ENCODE measurements at places on chromosomes 7 and 10.

GRCh38 chr10:75408509-75408875 is 6.9 kb upstream of the ZNF503 start:
- DNase-seq = no peak
- H3K27ac ChIP-seq = peak overlapping the region; percentile 57
- H3K27me3 ChIP-seq = peaks cover 52% of the 10 kb centered on the region
- peaks cover 2% of the 10 kb centered on the region for H3K36me3 ChIP-seq
- peaks cover 21% of the 10 kb centered on the region for H3K4me1 ChIP-seq

DNA sequence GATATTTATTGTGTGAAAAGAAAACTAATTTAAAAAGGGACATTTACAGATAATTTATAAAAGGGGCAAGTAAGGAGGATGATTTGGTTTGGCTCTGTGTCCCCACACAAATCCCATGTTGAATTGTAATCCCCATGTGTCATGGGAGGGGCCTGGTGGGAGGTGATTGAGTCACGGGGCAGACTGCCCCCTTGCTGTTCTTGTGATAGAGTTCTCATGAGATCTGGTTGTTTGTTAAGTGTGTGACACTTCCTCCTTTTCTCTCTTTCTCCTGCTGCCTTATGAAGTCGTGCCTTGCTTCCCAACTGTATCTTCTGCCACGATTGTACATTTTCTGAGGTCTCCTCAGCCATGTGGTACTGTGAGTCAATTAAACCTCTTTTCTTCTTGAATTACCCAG is 171.0 kb upstream of the SEMA3E start:
- H3K4me3 ChIP-seq = no peak overlapping the region
- peaks cover 8% of the 10 kb centered on the region for H3K4me1 ChIP-seq
- no peaks in the 10 kb centered on the region for H3K27me3 ChIP-seq
- DNase-seq = no peak

GRCh38 chr7:81845744-81846241 is 75.9 kb upstream of the HGF start:
- no peak overlapping the region for H3K27ac ChIP-seq
- no peak for DNase-seq
- peaks cover 3% of the 10 kb centered on the region for H3K36me3 ChIP-seq
- H3K27me3 ChIP-seq = no peaks in the 10 kb centered on the region
- no peak overlapping the region for H3K4me3 ChIP-seq
- peaks cover 13% of the 10 kb centered on the region for H3K4me1 ChIP-seq

GRCh38 chr10:17684537-17684936 is 40.6 kb downstream of the STAM start:
- H3K36me3 ChIP-seq = peaks cover 7% of the 10 kb centered on the region
- no peak overlapping the region for H3K4me3 ChIP-seq
- no peak overlapping the region for H3K27ac ChIP-seq
- DNase-seq = no peak

- no peaks in the 10 kb centered on the region for H3K27me3 ChIP-seq
- H3K4me3 ChIP-seq = no peak overlapping the region
- H3K36me3 ChIP-seq = peaks cover 3% of the 10 kb centered on the region
- no peak overlapping the region for H3K27ac ChIP-seq
- DNase-seq = no peak
These were observed 396.0 kb downstream of the PHTF2 start for GRCh38 chr7:78194611-78195010.

- H3K4me1 ChIP-seq = no peaks in the 10 kb centered on the region
- no peak overlapping the region for H3K27ac ChIP-seq
- no peak overlapping the region for H3K4me3 ChIP-seq
- H3K27me3 ChIP-seq = no peaks in the 10 kb centered on the region
- peak; percentile 82 for DNase-seq
These were observed 205.2 kb upstream of the PPP2R2D start for GRCh38 chr10:131695496-131696165.

DNA sequence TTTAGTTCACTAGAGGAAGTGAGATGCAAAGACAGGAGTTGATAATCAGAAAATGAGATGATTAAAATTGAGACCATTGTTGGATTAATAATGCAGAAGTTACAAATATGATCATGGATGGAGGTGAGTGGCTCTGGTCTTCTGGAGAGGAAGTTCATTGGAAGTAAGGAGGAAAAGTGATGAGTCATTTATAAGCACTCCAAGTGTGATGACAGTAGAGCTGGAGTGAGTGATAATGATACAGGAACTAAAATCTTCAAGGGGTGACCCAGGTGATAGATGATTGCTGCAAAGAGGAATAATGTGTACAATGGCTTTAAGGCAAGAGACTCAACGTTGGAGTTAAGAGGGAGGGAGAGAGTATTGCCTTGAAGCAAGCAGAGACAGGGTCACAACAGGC is 20.7 kb downstream of the ZNF32 start:
- H3K4me1 ChIP-seq = peaks cover 6% of the 10 kb centered on the region
- no peak for DNase-seq
- H3K27ac ChIP-seq = no peak overlapping the region
- no peaks in the 10 kb centered on the region for H3K36me3 ChIP-seq

DNA sequence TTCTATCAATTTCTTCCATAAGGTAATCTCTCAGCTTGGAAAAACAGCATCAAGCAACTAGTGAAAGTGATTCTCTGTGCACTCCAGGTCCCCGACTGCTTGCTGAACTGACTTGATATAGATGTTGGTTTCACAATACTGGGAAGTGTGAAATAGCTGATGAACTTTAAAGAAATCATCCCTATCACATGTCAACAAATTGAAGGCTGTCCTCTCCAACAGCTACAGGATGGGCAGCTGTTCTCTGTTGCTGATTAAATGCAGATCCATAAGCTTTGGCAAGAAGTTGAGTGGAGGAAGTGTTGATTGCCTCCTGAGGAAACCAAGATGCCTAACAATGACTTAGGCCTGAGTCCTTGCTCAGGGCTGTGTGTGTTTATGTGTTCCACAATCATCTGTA is 130.4 kb upstream of the GDF10 start:
- H3K4me1 ChIP-seq = peaks cover 32% of the 10 kb centered on the region
- no peak overlapping the region for H3K4me3 ChIP-seq
- H3K36me3 ChIP-seq = no peaks in the 10 kb centered on the region
- no peak overlapping the region for H3K27ac ChIP-seq
- no peak for DNase-seq

GRCh38 chr10:62850646-62851045 is 34.5 kb upstream of the EGR2 start:
- H3K36me3 ChIP-seq = no peaks in the 10 kb centered on the region
- no peak overlapping the region for H3K4me3 ChIP-seq
- H3K27ac ChIP-seq = no peak overlapping the region
- peaks cover 8% of the 10 kb centered on the region for H3K27me3 ChIP-seq

GRCh38 chr10:33334805-33335550 is 511 bp upstream of the NRP1 start:
- peaks cover 5% of the 10 kb centered on the region for H3K36me3 ChIP-seq
- H3K27me3 ChIP-seq = no peaks in the 10 kb centered on the region
- H3K4me3 ChIP-seq = peak overlapping the region; percentile 90
- H3K27ac ChIP-seq = peak overlapping the region; percentile 94
- DNase-seq = peak; percentile 92

DNA sequence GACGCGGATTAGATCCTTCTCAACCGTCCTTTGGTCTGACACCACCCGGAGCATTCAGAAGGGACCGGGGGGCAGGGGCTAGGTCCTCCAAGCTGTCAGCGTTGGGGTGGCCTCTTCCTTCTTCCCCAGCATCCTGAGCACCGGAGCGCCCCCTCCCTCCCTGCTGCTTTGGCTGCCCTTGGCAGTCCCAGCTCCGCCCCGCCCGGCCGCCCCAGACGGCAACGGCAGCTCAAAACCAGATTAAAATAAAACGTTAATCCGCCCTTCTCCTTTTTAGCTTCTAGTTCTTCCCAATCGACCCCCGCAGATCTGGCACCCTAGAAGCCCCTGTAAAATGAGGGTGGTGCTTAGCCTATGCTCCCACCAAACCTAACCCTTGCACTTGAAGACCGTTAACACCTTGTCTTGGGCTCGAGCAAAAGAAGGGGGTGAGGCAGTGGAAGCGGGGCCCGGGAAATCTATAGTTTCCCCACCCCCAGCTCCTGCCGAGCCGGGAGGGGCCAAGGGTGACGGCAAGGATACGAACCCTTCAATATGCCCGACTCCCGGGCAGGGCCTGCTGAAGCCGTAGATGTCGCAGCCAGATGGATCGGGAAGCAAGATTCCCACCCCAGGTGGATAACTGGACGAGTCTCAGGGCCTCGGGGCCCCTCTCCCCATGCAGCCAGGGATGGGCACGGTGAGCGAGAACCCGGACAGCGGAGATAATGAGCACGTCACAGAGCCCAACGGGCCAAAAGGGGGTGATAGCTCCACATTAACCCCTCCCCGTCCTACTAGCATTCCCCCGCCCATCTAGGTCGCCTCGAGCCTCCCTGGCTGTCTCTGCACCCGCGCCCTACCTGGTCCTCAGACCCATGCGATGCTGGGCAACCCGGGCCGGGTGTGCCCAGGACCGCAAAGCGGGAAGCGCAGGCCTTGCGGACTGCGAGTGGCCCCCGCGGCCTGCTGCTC is 169.7 kb downstream of the NRF1 start:
- peaks cover 31% of the 10 kb centered on the region for H3K4me1 ChIP-seq
- no peak for DNase-seq
- no peak overlapping the region for H3K4me3 ChIP-seq
- no peak overlapping the region for H3K27ac ChIP-seq

DNA sequence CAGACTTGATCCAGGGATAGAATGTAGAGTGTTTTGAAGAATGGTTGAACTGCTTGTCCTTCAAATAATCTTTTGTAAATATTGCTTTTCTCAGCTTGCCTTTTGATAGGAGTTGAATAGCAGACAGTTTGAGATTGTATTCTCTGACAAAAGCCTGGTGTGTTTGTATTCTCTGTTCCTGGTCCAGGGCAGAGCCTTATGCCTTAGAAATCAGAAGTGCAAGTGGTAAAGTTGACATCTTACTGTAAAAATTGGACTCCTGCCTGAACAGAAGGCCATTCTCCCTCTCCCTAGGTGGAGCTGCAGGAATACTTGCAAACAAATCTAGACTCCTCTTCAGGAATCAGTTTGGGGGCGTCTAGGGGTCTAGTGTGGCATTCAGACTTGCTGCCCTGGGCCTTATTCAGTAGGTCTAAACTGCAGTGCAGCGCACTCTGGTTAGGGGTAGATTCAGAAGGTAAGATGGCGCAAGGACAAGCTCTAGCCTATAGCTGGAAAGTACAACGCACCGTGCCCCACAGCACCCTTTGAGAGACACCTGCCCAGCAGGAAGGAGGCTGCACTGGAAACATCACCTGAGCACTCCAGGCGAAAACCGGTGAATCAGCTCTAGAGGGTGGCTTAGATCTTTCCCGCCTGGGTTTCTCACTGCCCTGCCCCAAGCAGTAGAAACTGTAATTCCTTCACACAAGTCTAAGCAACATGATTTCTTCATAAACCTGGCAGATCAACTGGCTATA is 608.5 kb upstream of the GALNT17 start:
- peaks cover 2% of the 10 kb centered on the region for H3K36me3 ChIP-seq
- H3K27ac ChIP-seq = no peak overlapping the region
- H3K4me3 ChIP-seq = no peak overlapping the region
- H3K27me3 ChIP-seq = no peaks in the 10 kb centered on the region
- DNase-seq = no peak

DNA sequence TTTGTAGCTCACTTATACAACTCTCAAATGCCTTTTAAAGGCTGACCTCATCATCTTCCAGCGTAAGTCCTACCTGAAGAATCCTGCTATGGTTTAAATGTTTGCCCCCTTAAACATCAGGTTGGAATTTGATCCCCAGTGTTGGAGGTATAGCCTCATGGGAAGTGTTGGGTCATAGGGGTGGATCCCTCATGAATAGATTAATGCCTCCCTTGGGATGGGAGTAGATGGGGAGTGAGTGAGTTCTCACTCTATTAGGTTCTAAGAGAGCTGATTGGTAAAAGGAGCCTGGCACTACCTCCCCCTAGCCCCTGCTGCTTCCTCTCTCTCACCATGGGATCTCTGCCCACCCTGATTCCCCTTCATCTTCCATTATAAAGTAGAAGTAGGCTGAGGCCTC is 285.6 kb downstream of the FZD1 start:
- DNase-seq = no peak
- H3K4me1 ChIP-seq = peaks cover 14% of the 10 kb centered on the region
- no peaks in the 10 kb centered on the region for H3K36me3 ChIP-seq
- H3K27me3 ChIP-seq = no peaks in the 10 kb centered on the region

DNA sequence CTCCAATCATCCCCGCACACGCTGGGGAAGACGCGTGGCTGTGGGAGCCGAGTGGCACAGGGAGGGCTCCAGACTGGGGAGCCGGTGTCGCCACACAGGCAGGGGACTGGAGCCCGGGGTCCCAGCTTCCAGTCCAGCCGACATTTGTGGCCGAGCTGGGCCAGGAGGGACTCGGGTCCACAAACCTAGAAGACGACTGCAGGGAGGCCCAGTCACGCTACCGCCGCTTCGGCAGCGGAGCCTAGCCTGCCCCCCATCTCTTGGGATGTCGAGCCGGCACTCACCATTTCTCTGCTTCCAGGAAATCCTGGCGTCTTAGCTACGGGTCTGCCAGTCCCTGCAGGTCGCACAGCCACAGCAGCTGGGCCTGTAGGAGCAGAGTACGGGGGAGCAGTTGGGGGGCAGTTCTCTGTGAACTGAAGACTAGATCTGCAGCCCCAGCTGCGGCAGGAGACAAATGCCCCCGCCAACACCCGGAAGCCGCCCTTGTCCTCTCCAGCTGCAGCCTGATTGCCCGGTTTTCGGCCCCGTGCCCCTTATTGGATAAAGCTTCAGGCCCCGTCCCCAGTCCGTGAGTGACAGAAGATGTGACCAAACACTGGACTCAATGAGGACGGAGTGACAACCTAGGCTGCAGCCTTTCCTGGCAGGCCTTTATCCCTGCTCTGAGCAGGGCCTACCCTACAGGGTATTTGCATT is 270.7 kb downstream of the ZNF33B start:
- H3K36me3 ChIP-seq = no peaks in the 10 kb centered on the region
- no peak overlapping the region for H3K4me3 ChIP-seq
- H3K27ac ChIP-seq = no peak overlapping the region

- H3K4me3 ChIP-seq = no peak overlapping the region
- DNase-seq = no peak
- peaks cover 63% of the 10 kb centered on the region for H3K4me1 ChIP-seq
- H3K36me3 ChIP-seq = peaks cover 2% of the 10 kb centered on the region
- no peaks in the 10 kb centered on the region for H3K27me3 ChIP-seq
These were observed 3.9 kb downstream of the CDK14 start for GRCh38 chr7:90599892-90600555.

DNA sequence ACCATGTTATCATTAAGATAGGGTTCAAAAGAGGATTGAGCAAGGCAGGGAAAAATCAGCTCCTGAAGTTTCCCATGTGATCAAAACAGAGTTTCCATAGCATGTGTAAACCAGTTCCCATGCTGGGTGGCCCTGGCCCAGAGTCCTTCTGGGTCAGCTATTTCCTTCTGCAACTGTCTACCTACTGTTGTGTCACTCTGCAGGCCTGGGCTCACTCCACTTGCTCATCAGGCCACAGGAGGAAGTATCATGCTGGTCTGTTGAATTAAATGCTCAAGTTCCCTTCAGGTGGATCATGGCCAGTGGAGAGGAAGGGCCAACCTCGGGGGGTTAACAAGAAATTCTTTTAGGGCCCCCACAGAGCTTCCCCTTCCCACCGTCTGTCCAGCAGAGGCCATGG is 104.7 kb downstream of the GFRA1 start:
- H3K36me3 ChIP-seq = no peaks in the 10 kb centered on the region
- DNase-seq = no peak
- H3K27ac ChIP-seq = no peak overlapping the region

GRCh38 chr7:22660293-22660692 is 66.7 kb upstream of the IL6 start:
- H3K36me3 ChIP-seq = no peaks in the 10 kb centered on the region
- DNase-seq = no peak
- no peak overlapping the region for H3K27ac ChIP-seq
- H3K4me3 ChIP-seq = no peak overlapping the region
- H3K27me3 ChIP-seq = no peaks in the 10 kb centered on the region

- H3K27me3 ChIP-seq = peaks cover under 1% of the 10 kb centered on the region
- H3K4me1 ChIP-seq = peaks cover 4% of the 10 kb centered on the region
- no peak overlapping the region for H3K4me3 ChIP-seq
- no peak for DNase-seq
- H3K27ac ChIP-seq = no peak overlapping the region
These were observed 7.6 kb upstream of the C10orf105 start for GRCh38 chr10:71727105-71727737.
